ENCODE measurements at places on chromosomes 16 and 17.

- DNase-seq = peak; percentile 70
These were observed 445 bp upstream of the DBNDD1 start for GRCh38 chr16:90019543-90020259.

GRCh38 chr16:28623172-28623711 is 13.4 kb upstream of the SULT1A1 start:
- DNase-seq = peak; percentile 73

DNA sequence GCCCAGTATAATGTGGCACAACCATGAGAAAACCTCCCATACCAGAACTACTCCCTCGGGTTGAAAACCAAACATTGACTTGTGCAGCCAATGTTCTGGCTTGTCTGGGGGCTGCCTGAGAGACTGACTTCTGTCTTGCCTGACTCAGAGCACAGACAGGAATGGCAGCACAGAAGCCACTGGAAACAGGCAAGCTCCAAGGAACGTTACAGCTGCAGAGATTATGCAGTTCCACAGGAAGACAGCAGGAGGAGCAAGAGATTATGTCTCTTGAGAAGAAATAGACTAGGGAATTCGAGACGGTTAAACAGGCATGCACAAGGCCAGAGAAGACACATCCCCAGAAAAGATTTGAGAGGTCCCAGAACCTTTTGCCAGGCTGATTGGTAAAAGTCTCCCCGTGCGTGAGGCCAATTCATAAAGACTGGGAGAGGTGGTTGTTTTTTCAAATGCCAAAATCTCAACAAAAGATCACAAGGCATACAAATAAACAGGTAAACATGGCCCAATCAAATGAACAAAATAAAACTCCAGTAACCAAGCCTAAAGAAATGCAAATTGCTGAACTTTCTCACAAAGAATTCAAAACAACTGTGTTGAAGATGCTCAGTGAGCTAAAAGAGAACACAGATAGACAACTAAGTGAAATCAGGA is 90.6 kb upstream of the CDH5 start:
- DNase-seq = peak; percentile 10

- DNase-seq = no peak
These were observed 3.3 kb upstream of the N4BP1 start for GRCh38 chr16:48613061-48613957.

DNA sequence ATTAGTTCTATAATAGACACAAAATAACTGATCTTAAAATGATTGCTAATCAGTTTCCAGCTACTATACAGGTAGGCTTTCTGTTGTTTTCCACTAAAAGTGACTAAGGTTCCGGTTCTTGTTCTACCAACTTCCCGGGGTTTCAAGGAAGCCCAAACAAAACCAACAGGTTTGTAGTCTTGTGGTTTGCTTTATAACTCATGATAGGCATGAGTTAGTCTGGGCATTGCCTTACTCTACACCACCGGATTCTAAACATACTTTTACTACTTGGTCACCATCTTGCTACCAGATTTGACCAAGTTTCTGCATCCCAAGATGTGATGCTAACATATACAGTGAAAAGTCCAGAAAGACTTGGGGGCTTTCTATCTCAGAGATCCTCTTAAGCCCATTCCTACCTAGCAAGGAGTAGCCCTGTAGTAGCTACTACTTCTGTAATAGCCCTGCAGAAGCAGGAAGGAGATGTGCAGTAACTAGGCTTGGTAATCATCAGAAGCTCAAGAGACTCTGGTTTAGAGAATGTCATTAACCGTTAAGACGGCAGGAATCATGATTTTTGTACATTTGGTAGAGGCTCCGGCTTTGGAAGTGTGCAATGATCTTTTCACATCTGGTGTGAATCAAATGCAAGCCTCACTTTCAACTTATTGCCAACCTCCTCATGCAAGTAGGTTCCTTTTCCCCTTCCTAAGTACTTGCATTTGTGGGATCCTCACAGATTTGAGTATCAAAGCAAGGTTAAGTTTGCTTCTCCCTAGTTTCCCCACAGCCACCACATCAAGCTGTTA is 1.6 kb downstream of the FAM117A start:
- no peak for DNase-seq

DNA sequence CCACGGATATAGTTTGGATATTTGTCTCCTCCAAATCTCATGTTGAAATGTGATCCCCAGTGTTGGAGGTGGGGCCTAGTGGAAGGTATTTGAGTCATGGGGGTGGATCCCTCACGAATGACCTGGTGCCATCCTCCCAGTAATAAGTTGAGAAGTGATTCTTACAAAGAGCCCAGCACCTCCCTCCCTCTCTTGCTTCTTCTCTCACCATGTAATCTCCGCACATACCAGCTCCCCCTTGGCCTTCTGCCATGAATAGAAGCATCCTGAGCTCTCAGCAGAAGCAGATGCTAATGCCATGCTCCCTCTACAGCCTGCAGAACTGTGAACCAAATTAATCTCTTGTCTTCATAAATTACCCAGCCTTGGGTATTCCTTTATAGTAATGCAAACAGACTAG is 41.9 kb upstream of the RBBP6 start:
- no peak for DNase-seq

GRCh38 chr16:74700438-74701225 is at the start of gene MLKL:
TSS of gene MLKL (minus strand) at chr16:74700862. CDS start at chr16:74695757, 5,105 bp downstream.
- DNase-seq = no peak

DNA sequence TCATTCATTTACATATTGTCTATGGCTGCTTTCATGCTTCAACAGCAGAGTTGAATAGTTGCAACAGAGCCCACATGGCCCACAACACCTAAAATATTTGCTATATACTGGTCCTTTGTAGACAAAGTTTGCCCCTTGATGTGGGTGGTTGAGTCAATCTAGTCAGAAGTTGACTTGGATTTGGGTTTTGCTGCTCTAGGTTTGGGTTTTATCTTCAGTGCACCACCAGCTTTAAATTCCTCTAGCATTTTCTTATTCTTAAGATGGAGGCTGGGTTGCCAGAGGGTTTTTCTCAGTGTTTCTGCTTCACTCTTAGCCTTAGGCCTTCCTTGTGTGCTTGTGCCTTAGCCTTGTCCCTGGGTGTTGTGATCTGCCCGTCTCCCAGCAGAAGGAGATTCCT is 51.0 kb downstream of the CCDC182 start:
- no peak for DNase-seq

DNA sequence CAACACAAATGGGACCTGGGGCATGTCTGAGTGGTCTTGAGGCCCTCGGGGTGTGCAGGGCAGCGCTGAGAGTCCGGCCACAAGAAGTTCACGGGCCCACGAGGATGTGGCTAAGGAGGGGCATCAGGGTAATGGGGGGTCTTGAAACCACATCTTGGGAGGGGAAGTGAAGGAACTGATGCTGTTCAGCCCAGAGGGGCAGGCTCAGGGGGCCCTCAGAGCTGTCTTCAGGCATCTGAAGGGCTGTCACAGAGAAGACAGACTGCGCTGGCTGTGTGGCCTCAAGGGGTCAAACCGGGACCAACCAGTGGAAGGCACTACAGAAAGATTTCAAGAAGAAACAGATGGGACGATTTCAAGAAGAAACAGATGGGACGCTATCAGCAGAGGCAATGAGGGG is 45.1 kb downstream of the ZNF423 start:
- DNase-seq = no peak

DNA sequence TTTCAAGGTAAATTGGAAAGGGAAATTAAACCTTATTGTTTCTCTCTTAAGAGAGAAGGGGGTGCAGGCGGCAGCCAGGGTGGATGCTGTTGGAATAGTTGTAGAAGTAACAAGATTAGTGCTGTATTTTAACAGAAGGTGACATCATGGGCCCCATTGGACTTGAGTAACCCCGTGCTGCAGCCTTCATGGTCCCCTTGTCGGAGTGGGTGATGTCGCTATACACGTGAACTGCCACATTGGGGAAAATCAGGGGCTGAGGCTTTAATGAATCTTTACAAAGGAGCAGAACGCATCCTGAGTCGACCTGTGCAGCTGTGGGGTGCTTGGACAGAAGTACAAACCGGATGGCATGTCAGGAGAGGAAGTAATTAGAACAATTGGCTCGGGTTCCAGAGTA is 3.2 kb downstream of the SNX11 start:
- DNase-seq = no peak

DNA sequence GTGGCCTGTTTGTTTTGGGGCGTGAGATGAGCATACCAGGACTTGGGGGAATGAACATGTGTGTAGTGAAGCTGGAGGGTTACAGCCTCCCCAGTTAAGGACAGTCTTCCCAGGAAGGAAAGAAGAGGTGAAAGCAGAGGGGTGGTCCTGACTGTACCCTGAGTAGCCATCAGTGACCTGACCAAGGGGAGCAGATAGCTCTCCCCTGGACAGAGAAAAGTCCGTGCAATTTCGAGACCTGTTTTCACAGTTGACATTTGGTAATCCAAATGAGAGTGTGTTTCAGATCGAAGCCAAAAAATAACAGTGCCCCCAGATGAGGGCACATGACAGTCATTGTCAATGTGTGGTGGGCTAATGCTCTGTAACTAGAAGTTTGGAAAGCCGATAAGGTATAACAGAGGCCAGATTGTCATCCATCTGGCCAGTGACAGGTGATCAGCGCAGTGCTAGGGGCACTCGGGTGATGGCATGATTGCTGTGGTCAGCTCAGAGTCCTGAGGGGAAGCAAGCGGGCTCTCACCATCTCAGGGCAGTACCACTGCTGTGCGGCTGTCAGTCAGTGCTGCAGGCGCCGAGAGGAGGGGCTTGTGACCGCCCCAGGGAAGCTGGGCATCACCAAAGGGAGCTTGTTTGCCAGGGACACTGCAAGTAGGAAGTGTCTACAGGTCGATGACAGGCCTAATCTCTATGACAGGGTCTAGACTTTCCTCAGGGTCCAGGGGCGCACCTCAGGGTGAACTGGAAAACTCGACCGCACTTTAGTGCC is 1.1 kb upstream of the NME2 start:
- DNase-seq = no peak

- no peak for DNase-seq
These were observed 21.8 kb downstream of the CBFB start for GRCh38 chr16:67050796-67051195.

DNA sequence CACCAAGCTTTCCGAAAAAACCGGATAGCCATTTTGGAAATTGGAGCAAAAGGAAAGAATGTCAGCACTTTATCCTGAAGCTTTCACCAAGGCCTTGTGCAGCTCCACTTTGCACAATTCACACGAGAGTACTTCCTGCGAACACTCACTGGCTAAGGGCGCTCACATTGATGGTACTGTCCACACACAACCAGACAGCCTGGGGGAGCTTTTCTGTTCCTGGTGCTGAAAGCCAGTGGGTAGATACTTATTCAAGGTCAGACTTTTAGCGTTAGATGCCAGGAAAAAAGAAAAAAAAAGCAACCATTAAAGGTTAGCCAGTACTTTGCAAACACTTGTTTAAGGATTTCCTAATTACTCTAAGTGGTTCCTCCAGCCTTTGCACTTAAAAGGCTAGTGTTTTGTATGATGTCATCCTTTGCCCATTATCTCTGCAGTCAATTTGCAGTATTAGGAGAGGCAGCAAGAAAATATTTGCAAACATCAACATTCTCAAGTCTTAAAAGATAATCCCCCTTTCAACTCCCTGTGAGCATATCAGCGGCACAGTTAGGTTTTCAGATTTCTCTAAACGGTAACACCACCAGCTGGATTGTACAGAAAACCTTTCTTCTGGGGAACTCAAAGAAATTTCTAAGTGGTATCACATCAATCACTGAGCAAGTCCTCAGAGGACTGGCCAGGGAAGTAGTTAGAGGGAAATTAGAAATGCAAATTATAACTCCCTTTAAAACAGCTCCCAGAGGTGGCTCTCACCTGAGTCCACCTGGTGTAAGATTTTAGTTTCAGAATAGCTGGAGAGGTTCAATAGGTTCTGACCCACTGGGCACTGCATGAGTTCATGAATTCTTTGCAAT is 243.4 kb upstream of the IRX5 start:
- DNase-seq = no peak

DNA sequence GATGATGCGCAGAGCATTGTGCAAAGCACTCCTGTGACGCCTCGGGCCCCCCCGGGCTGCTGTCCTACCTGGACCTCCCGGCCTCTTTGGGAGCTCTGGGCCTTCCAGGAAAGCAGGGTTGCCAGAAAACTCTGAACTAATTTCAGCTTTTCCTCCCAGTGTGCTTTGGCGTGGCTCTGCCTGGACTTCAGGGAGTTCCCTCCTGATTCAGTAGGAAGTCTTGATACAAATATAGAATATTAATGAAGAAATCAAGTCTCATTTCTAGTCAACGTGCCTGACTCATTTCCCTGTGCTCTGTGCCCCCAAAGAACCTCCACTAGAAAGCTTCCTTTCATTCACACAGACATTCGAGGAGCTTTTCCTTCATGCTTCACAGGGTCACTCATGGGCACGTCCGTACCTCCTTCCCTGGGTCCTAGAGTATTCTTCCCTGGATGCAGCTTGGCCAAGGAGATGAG is 84.0 kb upstream of the NOL11 start:
- DNase-seq = no peak

DNA sequence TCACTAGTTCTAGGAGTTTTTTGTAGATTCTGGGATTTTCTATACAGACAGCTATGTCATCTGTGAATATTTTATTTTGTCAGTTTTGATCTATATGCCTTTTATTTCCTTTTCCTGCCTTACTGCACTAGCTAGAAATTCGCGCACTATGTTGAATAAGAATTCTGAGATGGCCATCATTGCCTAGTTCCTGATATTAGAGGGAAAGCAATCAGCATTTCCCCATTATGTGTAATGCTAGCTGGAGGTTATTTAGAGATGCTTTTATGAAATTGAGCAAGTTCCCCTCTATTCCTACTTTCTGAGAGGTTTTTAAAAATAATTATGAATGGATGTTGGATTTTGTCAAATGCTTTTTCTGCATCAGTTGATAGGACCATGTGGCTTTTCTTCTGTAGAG is 23.8 kb downstream of the MPRIP start:
- no peak for DNase-seq

DNA sequence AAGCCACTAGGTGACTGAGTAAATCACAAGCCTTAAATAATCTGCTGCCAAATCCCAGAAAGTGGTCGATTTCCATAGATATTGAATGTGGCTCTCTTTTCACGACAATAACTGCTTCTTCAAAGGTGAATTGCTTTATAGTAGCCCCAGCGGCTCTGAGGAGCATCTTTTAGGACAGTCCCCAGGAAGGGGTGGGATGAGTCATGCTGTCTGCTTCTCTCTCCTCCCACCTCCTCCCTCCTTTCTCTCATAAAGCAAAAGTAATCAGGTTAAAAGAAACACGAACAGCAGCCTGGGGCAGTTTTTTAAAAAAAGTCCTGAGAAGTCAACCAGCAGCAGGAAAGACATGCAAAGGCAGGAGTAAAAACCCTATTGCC is 1.8 kb downstream of the KIAA0513 start:
- no peak for DNase-seq

GRCh38 chr16:70750893-70751467 is 50.0 kb downstream of the VAC14 start:
- DNase-seq = no peak

DNA sequence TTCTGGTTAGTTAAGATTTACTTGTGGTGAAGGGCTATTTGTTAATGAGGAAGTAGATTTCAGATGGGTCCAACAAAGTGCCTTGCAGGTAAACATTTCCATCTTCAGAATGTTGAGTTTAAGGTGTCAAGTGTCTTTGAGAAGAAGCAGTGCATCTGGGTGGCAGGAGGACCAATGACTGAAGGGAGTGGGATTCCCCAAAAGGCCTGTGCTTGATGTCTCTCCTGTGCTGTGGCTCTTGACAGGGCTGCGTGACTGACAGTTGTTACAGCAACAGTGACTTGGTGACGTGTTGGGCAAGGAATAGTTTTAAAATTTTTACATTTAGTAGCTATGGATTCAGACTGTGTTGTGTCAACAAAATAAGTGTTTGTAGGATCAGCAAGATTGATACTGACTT is 149.9 kb downstream of the PHKB start:
- DNase-seq = no peak

- no peak for DNase-seq
These were observed 163.5 kb downstream of the SDK2 start for GRCh38 chr17:73480740-73481139.

All from NCI-H1930 (cell line).